ENCODE measurements at places on chromosomes 13 and 19.

DNA sequence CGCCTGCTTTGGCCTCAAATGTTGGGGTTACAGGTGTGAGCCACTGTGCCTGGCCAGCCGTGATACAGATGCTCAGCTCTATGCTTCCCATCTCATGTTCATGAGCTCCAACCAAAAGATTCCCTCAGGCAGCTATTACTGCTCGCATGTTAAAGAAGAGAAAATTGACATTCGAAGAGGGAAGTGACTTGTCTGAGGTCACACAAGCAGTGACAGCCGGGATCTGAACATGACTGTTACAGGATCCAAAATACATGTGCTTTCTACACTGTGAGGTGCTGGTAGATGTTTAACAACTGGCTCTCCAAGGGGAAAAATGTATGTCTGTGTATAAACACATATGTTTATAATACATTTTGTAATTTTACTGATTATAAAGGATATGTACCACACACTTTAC, 11.3 kb downstream of the FPR1 start:
- DNase-seq, result no peak

DNA sequence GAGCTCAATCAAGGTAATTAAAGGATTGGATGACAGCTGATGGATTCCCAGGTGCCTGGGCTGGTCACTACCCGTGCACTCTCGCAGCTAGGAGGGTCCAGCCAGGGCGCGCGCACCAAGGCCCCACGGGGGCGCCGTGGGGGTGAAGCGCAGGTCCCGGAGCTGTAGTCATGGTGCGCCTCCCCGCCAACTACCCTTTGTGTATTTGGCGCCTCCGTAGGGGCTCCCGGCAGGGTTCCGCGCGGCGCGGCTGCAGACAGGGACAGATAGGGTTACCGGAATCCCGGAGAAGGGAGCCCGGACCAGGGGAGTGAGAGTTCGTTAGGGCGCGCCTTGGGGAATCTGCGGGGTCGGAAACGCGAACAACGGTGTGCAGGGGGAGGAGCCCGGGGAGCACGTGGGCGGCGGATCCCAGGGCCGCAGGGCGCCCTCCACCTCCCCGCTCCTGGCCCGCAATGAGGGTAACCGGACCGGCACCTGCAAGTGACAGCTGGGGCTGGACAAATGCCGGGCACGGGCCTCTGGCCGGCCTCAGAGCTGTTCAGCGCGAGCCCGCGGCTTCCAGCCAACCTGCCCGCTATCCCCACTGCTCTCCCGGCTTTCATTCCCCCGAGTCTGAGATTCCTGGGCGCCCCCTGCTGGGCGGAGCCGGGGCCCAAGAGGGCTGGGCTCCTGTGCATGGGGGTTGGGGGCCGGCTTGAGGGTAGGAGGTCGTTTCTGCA, 3.4 kb upstream of the PRAM1 start:
- DNase-seq, result peak; percentile 78

DNA sequence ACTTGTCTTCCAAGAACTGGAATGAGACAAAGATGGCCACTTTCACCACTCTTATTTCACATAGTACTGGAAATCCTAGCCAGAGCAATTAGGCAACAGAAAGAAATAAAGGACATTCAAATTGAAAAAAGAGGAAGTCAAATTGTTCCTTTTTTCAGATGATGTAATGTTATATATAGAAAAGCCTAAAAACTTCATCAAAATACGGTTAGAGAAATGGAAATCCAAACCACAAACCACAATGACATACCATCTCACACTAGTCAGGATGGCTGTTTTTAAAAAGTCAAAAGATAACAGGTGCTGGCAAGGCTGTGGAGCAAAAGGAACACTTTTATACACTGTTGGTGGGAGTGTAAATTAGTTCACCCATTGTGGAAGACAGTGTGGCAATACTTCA, 113.3 kb upstream of the SPRY2 start:
- DNase-seq, result no peak

DNA sequence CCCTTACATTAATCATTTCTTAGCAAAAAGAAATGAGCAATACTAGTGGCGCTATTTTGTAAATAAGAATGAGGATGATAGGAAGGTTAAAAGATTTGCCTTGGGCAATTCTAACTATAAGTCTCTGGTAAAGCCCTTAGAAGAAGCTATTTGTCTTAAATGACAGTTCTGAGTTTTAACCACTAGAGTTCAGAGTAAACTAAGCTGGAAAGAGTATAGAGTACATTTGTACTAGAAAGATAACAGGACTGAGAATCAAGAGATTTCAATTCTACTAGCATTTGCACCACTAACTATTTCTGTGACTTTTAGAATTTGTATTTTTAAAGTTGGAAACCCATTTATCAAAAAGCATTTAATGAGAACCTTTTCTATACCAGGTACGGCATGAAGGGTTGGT, 750.3 kb downstream of the OLFM4 start:
- DNase-seq, result no peak

- DNase-seq, result peak; percentile 68
Observed at GRCh38 chr19:1400281-1401137, 833 bp downstream of the GAMT start.

GRCh38 chr19:9308091-9308770, 1.4 kb downstream of the ZNF699 start:
- no peak for DNase-seq

DNA sequence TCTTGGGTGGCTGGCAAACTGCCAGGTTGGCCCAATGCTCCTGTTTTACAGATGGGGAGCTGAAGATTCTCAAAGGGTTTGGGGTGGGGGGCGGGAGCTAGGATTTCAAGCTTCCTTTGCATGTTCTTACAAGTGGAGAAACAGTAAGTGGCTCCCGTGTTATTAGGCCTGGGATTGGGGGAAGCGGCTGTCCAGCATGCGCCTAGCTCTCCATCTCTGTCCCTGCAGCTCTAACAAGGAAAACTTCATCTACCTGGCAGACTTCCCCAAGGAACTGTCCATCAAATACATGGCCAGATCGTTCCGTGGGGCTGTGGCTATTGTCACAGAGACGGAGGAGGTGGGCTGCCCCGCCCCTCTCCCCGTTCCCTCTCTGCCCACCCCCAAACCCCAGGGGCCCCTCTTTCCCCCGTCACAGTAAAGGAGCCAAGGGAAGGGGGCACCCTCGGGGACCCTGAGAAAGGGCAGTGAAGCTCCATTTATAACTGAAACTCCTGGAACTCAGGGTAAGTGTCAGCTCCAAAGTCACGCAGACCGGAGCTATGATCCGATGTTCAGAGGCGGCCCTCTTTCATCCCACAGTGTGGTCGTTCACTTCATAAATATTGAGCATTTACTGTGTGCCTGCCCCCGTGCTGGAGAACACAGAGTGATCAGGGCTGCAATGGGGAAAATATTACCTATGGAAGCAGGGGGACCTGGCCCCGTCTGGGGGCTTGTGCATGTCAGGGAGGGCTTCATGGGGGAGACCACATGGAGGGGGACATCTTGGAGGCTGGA, 14.9 kb upstream of the PSMD8 start:
- no peak for DNase-seq

DNA sequence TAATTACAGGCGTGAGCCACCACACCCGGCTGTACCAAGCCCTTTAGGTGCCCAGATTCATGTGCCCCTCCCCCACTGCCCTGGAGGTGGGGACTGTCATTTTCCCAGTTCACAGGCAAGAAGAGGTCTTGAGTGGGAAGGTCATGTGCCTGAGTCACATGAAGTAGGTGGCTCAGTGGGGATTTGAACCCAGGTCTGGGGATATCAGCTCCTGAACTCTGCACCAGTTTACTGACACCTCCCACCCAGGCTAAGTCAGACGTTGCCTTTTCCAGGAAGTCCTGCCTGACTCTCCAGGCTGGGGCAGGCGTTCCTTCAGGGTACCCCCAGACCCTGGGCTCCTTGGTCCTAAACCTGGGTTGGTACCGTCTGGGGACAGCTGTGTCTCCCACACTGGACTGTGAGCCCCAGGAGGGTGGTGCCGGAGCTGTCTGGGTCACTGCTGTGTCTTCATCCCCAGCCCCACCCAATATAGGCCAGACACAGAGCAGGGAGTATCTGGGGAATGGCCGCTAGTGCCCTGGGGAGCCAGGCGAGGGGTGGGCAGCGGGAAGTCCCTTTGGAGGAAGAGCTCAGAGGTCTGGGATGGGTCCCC, 8.6 kb downstream of the VASP start:
- DNase-seq, result no peak

- no peak for DNase-seq
Observed at GRCh38 chr19:35212241-35212640, 16.3 kb downstream of the FAM187B start.

GRCh38 chr13:113604186-113604585, 19.6 kb downstream of the TFDP1 start:
- DNase-seq, result no peak

DNA sequence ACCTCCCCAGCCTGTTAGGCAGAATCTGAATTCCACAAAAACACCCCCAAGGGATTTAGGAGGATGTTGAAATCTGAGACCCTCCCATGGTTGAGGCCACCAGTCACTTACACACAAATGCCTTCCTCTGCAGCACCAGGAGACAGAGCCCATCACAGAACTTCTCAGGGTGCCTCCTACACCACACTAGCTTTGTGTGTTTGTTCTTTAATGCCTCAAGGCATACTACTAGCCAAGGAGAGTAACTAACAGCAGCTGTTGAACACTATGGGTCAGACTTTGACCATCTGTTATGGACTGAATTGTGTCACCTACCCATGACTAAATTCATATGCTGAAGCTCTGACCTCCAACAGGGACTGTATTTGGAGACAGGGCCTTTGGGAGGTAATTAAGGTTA, 9.5 kb upstream of the MED26 start:
- no peak for DNase-seq

- DNase-seq, result peak; percentile 61
Observed at GRCh38 chr19:2477141-2477710, 1.3 kb downstream of the GADD45B start.

DNA sequence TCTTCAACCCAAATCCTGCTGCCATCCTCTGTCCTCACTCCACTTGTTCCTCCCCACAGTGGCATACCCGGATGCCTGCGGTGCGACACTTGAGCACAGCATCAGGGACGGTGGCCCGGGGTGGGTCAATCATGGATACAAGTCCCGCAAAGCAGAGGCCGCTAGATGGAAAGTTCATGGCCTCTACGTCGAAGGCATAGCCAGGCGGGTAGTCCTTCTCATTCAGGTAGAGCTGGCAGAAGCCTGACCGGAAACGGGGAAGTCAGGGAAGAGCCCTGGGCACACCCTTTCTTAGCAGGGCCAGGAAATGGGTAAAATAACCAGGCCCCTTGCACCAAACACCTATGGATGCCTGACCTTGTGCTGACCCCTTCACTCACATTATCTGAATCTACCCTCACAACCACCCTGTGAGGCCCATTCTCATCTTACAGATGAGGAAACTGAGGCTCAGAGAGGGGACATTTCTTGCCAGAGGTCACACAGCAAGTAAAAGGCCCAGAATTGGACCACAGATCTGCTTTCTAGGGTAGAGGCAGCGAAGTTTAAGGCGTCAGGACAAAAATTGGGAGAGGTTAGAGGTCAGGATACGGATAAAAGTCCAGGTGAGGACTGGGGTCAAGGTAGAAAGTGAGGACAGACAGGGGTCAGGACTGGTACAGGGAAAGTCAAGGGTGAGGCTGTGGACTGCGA, 6.5 kb downstream of the ATP4A start:
- DNase-seq, result no peak

DNA sequence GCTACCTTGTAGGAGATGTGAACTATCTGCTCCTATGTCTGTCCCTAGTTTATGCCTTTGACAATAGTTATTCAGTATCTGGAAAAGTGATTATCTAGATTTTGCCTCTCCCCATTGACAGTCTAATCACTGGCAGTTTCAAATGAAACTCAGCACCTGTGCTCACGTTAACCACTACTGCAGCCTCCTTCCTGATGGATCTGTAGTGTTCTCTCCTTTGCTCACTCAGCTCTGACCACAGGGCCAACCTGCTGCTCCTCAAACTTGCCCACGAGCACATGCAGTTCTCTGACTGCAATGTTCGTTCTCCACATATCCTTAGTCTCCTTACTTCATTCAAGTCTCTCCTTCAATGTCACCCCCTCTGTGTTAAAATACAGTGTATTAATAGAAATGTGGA, 230.1 kb downstream of the NHLRC3 start:
- DNase-seq, result no peak

DNA sequence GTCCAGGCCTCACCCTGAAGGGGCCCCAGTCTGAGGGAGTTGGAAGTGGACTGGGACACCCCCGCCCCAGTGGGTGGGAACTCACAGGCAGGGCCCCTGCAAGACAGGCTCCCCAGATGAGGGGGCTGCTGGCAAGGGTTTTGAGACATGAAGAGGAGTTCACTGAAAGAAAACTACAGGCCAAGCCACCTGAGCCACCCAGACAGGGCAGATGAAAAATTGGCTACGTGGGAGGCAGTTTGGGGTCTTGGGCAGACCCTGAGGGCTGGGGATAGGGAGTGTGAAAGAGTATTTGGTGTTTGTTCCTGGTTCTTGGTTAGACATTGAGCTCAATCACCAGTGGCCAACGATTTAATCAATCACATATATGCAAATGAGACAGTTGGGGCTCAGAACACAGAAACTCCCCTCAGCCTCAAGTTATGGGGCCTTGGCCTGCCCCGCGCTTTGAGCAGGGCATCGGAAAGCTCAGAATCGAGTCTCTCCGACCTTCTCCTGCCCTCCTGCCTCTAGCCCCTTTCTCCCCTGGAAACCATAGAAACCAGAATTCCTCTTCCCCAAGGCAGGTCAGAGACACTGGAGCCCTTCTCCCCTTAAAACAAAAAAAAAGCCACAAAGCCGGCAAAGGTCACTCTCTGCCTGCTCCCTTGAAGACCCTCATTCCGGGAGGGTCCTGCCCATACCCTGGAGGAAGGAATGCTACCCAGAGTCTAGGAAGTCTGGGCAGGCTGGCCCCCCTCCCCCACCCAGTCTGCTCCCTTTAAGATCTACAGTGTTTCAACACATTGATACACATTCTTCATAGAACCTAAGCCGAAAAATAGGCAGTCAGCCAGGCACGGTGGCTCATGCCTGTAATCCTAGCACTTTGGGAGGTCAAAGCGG, 1.3 kb upstream of the ISYNA1 start:
- no peak for DNase-seq

GRCh38 chr19:52170863-52171320, 529 bp downstream of the ZNF836 start:
- DNase-seq, result peak; percentile 22

DNA sequence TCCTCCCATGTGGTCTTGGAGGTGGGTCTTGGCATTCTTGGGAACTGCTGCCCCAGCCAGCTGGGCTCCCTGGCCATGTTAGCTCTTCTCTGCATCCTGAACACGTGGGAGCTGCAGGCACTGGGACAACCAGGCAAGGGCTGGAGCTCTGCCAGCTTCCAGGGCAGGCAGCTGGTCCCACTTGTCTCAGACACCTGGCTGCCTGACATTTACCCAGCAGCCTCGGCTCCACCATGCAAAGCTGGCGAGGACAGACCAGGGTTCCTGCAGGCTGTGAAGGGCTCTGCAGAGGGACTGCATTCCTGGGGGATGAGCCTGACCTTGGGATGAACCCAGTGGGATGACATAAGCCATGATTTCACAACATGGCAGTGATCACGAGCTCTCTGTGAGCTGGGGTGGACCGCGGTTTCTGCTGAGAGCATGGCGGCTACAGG, 99.0 kb upstream of the TSHZ3 start:
- peak; percentile 59 for DNase-seq

DNA sequence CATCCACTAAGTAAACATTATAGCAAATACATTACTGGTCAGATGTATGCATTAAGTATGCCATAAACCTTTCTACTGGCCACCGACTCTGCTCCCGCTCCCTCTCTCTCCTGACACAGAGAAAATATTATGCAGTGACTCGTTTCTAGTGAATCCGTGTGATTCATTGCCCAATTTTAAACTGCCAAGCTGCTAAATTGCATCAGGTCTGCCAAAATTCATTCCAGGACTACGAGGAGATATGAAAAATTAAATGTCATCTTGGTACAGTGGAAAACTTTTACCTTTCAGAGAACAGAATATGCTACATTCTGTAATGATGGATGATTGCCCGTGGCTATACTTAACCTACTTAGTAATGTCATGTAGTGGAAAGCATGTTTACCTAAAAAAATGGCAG, 368.8 kb upstream of the TSHZ3 start:
- no peak for DNase-seq
